ENCODE measurements at places on chromosomes 7 and 10.

GRCh38 chr7:140557809-140558518 lies 78.7 kb upstream of the MKRN1 start:
- peak; percentile 26 for DNase-seq

- no peak for DNase-seq
These were observed 663.1 kb downstream of the SH2D4B start for GRCh38 chr10:81200801-81201200.

DNA sequence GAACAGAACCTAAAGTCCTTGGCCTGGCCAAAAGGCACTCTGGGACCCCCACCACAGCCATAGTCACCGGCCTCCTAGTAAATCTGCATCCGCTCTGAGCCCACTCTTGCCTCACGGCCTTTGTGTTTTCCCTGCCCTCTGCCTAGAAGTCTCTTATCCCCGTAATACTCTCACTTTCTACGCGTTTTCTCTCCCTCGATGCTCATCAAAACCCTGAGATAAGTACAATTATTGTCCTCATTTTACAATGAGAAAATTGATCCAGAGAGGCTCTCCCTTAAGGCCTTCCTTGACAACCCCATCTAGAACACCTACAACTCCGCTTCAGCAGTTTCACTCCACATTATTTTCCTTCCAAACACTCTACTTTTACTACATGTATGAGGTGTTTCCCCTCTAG lies 1.5 kb upstream of the SFXN4 start:
- DNase-seq, result no peak

DNA sequence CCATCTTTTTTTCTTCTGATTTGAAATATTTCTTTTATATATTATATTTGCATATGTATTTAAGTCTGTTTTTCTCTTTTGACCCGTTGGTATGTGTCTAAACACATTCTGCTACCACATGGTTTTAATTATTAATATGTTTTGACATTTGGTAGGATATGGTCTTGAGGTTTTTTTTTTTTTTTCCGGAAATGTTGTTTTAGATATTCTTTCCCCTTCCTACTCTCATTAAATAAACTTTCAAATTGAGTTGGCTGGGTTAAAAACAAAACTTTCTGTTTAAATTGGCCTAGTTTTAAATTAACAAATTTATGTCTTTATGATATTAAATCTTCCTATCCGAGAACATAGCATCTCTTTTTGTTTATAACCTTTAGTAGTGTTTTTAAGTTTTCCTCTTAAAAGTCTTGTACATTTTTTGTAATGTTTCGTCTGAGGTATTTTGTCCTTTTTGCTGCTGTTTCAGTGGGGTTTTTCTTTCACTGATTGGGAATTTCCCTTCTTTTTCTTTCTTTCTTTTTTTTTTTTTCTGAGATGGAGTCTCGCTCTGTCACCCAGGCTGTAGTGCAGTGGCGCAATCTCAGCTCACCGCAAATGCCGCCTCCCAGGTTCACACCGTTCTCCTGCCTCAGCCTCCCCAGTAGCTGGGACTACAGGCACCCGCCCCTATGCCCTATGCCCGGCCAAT lies 25.4 kb downstream of the STAM start:
- no peak for DNase-seq

- no peak for DNase-seq
These were observed 244.2 kb upstream of the IGFBP3 start for GRCh38 chr7:46165276-46165675.

DNA sequence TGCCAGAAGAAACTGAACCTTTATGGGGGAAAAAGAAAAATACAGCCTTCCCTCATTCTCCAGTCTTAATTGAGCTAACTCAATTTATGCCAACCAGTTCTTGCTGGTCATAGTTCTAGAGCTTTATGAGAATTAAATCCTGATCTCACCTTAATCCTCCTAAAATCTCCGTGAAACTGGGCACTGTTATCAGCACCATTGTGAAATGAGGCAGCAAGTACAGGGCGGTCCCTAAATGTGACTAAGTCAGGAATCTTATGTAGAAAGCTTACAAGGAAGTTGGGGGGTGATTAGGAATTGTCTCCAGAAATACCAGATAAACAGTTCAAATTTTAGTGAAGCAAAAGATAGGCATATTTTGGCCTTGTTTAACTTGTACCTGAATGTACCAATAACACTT lies 10.7 kb upstream of the INSYN2A start:
- DNase-seq, result no peak

GRCh38 chr10:2401459-2401858 lies 664.1 kb upstream of the ADARB2 start:
- no peak for DNase-seq

GRCh38 chr10:9419757-9420156 lies 1365.3 kb downstream of the GATA3 start:
- no peak for DNase-seq

DNA sequence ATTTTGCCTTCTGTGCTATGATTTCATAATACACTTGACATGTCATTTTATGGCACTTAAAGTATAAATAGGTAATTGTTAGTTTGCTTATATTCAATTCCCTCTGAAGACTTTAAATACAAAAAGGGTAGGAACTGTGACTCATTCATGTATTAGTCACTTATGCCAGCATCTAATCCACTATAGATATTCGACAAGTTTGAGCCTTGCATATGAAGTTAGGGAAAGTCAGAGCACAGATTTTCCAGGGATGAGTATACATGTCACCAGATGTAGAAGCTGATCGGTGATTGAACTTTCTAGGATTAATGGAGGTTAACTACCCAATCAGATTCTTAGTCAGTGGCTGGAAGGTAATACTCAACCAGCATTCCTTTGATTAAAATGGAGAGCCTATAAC lies 1321.5 kb downstream of the XPNPEP1 start:
- DNase-seq, result no peak

GRCh38 chr10:65891073-65891981 lies 1034.5 kb upstream of the LRRTM3 start:
- DNase-seq, result no peak

GRCh38 chr7:32586291-32587221 lies 91.3 kb downstream of the AVL9 start:
- DNase-seq, result no peak

GRCh38 chr10:128540781-128541761 lies 414.8 kb upstream of the MKI67 start:
- peak; percentile 64 for DNase-seq

- DNase-seq, result no peak
These were observed 109.6 kb downstream of the SRPK2 start for GRCh38 chr7:105278973-105279687.

- DNase-seq, result no peak
These were observed 141.8 kb upstream of the GPR22 start for GRCh38 chr7:107327986-107328569.

- DNase-seq, result no peak
These were observed 10.9 kb downstream of the SUFU start for GRCh38 chr10:102514487-102515311.
